ENCODE measurements at places on chromosomes 5 and 9. TPM values are rescaled to one million over a fixed set of nuclear protein-coding genes. Genes with fewer than 3 reads are reported as not detected.
A peak's percentile ranks its signal among the peaks of the same experiment; 100 is the strongest.

The CDHR2 gene
- 0.35 TPM for total RNA-seq

The NRG2 gene
- not detected for total RNA-seq

The RORB gene
- total RNA-seq, result 0.02 TPM

The C7 gene
- not detected for total RNA-seq

The TRIM36 gene
- total RNA-seq, result 0.17 TPM

The TAF11L6 gene
- not detected for total RNA-seq

The PLPP7 gene
- 0.26 TPM for total RNA-seq

The GRM6 gene
- total RNA-seq, result not detected

The SURF6 gene
- 13.6 TPM for total RNA-seq

The IRX2 gene
- not detected for total RNA-seq

The TSLP gene
- 0.99 TPM for total RNA-seq

The BTNL3 gene
- total RNA-seq, result not detected

The PDE8B gene
- not detected for total RNA-seq

- DNase-seq, result no peak
These were observed 4.3 kb downstream of the RIC1 start for GRCh38 chr9:5633243-5633642.

- DNase-seq, result no peak
These were observed 39.8 kb downstream of the IARS1 start for GRCh38 chr9:92253656-92254055.

GRCh38 chr9:135336722-135337527 is 142.7 kb upstream of the PPP1R26 start:
- no peak for DNase-seq

GRCh38 chr5:122352331-122352730 is 40.3 kb downstream of the SNCAIP start:
- DNase-seq, result no peak

- DNase-seq, result peak; percentile 52
These were observed 4.9 kb upstream of the ROR2 start for GRCh38 chr9:91954841-91955471.

GRCh38 chr5:89722538-89722937 is 687.0 kb downstream of the CETN3 start:
- DNase-seq, result no peak

DNA sequence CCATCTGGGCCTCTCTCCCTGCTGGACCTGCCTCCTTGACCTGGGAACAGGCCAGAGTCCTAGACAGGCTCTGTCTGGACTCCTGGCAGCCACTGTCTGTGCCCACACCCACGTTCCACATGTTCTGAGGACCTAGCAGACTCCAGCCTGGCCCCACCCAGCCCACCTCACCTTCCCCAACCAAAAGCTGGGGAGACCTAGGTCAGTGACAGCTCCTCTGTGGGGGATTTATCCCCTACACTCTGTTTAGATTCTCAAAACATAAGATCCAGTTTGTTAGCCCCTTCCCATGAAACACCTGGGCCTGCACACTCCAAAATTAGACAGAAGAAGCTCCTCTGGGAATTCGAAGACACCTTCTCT is 59.8 kb upstream of the ADAMTS2 start:
- DNase-seq, result no peak

DNA sequence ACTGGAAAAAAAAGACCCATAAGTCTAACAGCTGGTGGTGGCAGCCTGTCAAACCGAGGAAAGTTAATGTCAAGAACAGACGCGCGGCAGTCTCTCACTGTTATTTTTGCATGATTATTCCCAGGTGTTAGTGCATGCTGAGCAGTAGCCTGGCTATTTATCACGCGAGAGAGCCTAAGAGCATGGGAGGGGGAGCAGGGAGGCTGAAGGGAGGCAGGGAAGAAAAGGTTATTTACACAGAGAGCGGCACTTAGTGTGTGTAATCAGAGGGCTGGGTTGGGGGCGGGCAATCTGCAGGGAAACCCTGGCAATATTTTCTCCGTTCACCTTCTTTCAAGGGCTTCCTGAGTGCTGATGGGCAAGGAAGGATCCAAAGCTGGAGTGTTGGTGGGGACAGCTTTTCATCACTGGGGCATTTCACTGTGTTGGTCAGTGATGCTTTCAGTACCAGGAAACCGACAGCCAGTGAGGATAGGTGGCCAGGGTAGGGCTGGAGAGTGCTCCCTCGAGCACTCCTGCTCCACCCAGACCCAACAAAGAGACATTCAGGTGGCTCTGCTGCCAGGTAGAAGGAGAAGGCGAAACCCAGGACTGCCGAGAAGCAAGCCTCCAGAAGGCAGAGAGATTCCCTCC is 39.6 kb downstream of the ZNF608 start:
- DNase-seq, result no peak

GRCh38 chr5:34728236-34728635 is 72.1 kb downstream of the RAI14 start:
- no peak for DNase-seq

- DNase-seq, result no peak
These were observed 61.3 kb upstream of the EPB41L4B start for GRCh38 chr9:109382182-109382581.

DNA sequence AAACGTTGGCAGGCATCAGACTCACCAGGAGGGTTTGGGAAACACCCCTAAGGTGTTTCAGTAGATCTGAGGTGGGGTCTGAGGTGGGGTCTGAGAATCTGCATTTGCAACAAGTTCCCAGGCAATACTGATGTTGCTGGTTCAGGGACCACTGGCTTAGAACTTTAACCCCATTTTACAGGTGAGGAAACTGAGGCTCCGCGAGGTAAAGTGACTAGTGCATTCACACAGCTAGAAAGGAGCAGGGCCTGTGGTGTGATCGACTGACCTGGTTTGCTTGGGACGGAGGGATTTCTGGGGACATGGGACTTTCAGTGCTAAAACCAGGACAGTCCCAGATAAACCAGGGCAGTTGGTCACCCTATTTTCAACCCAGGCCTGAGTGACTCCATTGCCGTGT is 81.4 kb upstream of the ZNF618 start:
- no peak for DNase-seq

DNA sequence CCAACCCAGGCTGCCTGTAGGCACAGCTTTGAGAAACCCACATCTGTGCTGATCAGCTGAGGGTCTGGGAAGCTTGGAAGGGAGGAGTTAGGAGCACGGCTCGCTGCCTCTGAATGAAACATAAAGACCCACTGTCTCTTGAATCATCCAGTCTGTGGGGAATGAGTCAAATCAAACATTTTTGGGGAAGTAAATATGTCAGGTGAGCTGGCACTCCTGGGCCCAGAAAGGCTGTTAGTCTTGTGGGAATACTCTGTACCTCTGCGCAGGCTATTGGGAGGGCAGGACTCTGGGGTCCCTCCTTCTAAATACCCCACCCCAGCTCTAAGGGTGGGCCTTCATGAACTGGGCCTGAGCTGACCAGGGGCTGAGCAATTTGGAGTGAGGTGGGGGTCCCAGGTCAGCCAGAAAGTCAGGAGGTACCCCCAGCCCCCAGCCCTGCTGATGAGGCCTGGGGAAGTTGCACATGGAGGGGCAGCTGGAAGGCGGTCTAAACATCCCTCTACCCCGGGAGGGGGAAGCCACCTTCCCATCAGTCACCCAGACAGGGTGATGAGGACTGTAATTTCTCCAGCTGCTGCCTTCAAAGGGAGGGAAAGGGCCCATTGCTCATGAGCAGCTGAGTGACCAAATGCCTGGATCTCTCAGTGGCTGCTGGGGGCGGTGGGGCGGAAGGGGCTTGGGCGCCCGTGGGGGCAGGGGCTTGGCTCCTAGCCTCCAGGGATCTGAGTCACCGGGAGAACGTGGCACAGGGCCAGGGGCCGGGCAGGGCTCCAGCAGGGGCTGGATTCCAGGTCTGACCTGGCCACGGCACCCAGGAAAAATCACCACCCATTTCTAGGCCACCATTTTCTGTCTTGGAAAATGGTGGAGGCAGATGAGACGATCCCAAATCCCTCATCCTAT is 10.8 kb downstream of the FIBCD1 start:
- DNase-seq, result no peak

- no peak for DNase-seq
These were observed 346.8 kb downstream of the PIK3R1 start for GRCh38 chr5:68562308-68562707.

GRCh38 chr9:89731262-89732182 is 126.7 kb downstream of the GADD45G start:
- no peak for DNase-seq

- DNase-seq, result no peak
These were observed at the start of gene PDE8B for GRCh38 chr5:77210091-77210963. Gene PDE8B, plus strand, starts transcription at chr5:77210680. Its CDS starts 246 bp downstream, at chr5:77210926.

- no peak for DNase-seq
These were observed 31.6 kb upstream of the N4BP3 start for GRCh38 chr5:178081571-178082243.

DNA sequence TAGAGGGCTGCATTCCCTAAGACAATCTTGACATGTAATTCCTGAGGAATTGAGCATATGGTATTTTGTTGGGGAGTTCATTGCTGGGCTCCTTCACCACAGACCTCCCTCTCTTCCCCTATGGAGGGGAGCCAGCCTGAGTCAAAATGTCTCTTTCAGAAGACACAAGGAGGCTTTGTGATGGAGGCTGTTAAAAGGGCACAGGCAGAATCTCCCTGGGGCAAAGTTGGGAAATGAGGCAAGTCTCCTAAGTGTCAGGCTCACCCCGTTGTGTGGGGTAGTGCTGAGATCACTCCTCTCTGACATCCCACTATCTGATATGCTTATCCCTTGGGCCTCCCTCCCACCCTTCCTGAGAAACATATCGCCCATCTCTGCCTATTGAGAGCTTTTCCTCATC is 30.6 kb downstream of the GFRA3 start:
- DNase-seq, result no peak

DNA sequence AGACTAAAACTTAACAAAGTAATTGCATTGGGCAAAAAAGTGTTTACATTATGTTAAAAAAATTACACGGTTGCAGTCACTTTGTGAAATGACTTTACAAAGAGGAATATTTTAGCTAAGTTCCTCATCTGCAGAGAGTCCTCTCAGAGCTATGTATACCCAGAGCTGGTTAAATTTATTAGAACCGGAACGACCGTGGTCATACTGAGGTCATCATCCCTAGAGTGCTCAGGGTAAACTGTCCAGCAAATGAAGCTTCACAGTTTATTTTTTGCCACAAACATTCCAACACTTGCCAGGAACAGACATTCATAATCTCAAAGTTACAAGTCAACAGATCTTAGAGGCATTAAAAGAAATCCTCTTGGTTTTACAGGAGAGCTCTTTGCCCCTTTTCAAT is 897 bp downstream of the ROPN1L start:
- no peak for DNase-seq

GRCh38 chr9:5384436-5384835 is 44.8 kb upstream of the RLN1 start:
- DNase-seq, result no peak

- no peak for DNase-seq
These were observed 191.0 kb downstream of the TARS1 start for GRCh38 chr5:33631786-33632185.

DNA sequence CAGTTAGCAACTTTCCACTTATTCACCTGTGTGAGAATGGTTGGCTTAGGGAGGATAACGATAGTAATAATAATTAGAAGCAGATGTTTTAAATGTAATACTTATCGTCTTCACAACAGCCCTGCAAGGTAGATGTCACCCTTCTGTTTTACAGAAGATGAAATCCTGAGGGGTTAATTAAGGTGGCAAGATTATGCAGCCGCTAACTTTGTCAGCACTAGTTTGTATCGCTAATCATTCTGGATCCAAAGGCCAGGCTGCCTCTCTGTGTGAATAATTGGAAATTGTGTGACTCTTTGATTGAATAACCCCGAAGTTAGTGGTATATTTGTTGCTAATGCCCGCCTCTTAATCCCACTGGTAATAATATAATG is 635 bp downstream of the IFT74 start:
- DNase-seq, result no peak

DNA sequence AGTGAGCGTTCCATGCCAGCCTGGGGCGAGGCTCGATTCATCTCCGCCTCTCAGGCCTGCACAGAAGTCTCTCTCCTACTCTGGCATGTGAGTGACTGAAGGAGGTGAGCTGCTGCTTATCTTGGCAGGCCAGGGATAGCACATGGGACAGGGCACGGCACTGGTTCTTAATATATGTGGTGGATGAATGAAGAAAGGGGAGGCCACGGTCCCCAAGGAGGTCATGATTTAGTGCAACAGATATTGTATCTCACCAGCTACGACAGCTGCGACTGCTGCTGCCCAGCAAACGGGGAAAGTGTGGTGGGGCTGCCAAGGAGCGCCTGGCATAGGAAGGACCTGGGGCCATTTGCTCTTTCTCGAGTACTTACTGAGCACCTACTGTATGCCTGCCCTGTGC is 19.3 kb upstream of the MAPK9 start:
- no peak for DNase-seq

DNA sequence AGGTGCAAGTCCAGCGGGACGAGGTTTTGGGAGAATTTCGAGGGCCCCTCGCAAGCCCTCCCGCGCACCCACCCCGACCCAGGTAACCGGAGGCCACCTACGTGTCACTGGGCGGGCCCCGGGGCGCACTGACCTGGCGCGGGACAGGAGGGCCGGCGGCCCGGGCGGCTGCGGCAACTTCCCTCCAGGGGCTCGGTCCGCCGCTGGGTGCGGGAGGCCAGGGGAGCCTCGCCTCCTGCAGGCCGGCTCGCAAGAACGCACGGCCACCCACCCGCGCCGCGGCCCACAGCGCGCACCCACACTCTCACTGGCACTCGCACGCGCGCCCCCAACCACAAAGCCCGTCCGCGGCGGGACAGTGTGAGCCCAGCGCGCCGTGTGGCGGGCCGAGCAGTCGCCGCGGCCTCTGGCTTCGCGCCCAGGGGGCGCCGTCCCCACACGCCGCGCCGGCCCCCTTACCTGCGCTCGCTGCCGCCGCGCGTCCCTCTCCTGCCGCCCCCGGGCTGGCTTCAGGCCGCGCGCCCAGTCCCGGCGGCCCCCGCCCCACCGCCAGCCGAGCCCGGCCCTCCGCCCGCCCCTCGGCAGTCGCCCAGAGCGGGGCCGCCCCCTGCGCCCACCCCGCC is 451 bp downstream of the LPAR1 start:
- no peak for DNase-seq

DNA sequence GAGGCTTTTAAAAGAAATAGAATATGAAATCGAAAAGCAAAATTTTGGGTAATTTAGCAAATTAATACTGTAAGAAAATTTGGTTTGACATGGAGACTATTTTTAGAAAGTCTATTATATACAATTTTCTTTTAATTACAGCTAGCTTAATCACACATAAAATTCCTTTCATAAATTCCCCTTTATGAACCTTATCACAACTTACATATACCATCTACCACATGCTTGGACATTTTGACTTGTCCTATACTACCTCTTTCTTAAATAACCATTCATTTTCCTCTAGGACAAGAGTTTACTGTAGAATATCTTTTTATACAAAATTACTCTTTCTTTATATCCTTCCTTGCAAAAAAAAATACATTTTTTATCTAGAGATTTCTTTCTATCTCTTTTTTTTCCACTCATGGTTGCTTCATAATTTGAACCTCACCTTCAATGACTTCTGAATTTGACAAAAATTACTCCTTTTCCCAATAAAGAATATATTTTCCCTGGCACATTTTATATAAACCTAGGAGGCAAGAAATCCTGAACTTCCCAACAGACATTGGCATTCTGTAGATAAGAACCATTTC is 34.0 kb upstream of the SYK start:
- no peak for DNase-seq

GRCh38 chr5:38443390-38443789 is 113.1 kb downstream of the LIFR start:
- DNase-seq, result no peak

GRCh38 chr5:176822041-176822792 is 11.9 kb downstream of the UNC5A start:
- DNase-seq, result no peak

GRCh38 chr9:126149661-126150060 is 177.0 kb upstream of the MVB12B start:
- DNase-seq, result no peak
